Mucosa of descending colon (tissue), 3 donors: ENCODE measurements at places on chromosomes 1 and 21. TPM values are rescaled to one million over a fixed set of nuclear protein-coding genes. Genes with fewer than 3 reads are reported as not detected.

Gene SLAMF9
- not detected for total RNA-seq

Gene SH3BGR
- total RNA-seq = 2.2 TPM

Gene TNFAIP8L2
- 1.3 TPM for total RNA-seq

Gene ARHGEF10L
- 144 TPM for total RNA-seq

Gene ANKRD35
- 0.26 TPM for total RNA-seq

Gene EVA1C
- 13.7 TPM for total RNA-seq

Gene C1orf74
- 2.7 TPM for total RNA-seq

Gene FBXO2
- total RNA-seq = 0.23 TPM

Gene RHD
- total RNA-seq = not detected

Gene MYOM3
- 2.7 TPM for total RNA-seq

Gene HHAT
- 5.9 TPM for total RNA-seq

Gene KCNT2
- 2.3 TPM for total RNA-seq

Gene ZSWIM5
- 10.1 TPM for total RNA-seq
